ENCODE measurements at places on chromosomes 3 and 15.

DNA sequence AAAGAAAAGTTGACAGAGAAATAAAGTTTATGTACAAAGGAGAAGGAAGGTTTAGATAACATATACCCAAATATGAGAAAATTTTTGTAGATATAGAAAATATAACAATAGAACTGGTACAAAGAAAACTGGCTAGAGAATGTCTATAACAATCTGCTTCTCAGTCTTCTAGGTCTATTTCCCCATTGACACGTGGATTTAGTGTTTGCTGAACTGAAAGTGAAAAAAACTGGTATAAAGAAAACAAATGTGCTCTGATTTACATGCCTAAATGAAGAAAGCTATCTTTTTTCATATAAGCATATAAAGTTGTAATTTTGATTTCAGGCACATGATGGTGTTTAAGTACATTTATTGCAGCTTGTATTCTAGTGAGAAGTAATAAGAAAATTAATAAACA lies 9.8 kb downstream of the KCNMB2 start:
- DNase-seq, result no peak

DNA sequence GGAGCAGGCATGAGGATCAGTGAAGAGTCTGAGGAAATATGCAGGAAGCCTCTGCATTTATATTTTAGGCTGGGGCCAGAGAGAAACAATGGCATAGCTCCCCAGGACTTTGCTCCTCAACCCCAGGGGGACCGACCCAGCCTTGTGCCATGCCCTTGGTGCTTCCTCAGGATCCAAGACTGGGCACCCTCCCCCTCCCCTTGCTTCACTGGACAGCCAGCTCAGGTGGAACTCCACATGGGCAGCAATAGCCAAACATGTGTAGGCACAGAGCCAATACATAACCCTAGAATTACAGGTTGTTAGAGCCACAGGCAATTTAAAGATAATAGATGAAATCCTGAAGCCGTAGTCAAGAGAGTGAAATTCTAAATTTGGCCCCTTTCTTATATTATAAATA lies 73.0 kb upstream of the ETV5 start:
- no peak for DNase-seq

DNA sequence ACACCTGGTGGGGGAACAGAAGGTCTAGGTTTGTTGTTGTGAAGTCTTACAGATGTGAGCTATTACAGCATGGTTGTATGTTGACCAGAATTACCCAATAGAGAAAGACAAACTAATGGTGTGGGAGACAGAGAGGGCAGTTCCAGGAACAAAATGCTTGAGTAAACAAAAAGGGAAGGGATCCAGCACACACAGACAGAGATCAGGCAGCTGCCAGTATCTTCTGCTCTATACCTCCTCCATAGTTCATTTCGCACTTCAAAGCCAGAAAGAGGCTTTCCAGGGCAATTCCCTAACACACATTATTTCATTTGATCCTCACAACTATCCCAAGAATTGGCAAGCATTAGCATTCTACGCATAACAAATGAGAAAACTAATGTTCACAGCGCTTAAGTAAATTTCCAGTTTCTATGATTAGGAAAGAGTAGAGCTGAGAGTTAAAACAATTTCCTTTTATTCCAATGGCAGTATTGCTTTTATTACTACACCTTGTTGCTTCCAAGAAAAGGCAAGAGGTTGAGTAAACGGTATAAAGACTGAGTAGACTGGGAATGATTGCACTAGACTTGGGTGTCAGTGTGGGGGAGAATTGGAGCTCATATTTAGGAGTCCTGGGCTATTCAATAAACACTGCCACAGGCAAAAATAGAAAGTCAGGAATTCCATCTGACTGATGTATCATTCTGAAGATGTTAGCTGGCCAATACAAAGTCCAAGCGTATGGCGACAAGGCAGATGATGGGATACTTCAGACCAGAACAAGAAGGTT lies 39.7 kb upstream of the ZNF280D start:
- DNase-seq, result no peak

- no peak for DNase-seq
Observed at GRCh38 chr3:16249886-16250285, 14.9 kb downstream of the DPH3 start.

- no peak for DNase-seq
Observed at GRCh38 chr3:123634149-123635051, 49.5 kb upstream of the HACD2 start.

DNA sequence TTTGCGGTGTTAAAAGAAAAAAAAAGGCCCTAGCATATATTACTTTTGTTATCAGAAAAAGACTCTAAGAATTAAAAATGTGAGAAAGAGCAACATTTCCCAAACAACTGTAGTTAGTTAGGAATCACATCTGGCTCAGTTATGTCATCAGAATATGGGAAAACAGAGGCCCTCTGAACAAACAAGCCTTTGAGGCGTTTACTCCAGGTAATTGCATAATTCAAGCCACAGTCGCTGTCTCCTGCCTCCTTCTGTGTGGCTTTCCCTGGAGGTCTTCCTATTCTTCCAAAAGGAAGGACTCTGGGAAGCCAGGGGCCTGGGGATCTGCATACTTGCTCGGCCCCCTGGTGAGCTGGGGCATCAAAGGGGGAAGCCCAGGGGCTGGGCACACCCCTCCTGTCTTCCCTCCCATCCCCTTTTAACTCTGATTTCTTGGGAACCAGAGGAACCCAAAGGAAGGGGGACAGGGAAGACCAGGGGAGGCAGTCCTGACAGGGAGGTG lies 3.7 kb upstream of the FAM107A start:
- DNase-seq, result no peak

DNA sequence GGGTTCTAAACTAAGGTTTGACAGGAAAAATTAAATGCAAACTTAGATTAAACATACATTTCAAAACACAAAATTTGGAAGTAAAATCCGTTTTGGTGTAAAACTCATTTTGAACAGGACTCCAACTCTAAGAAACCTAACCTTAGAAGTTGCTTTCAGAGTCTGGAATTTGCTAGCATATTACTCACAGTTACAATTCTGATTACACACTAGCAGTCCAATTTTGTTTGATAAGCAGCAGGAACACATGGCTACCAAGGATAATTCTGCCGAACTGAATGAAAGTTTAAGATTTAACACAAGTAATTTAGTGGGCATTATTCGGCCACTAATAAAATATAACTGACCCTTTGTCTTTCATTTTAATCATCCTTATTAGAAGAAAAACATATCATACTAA lies 49.6 kb downstream of the FRMD5 start:
- no peak for DNase-seq

GRCh38 chr15:57364282-57365007 lies 11.9 kb upstream of the CGNL1 start:
- DNase-seq, result no peak

DNA sequence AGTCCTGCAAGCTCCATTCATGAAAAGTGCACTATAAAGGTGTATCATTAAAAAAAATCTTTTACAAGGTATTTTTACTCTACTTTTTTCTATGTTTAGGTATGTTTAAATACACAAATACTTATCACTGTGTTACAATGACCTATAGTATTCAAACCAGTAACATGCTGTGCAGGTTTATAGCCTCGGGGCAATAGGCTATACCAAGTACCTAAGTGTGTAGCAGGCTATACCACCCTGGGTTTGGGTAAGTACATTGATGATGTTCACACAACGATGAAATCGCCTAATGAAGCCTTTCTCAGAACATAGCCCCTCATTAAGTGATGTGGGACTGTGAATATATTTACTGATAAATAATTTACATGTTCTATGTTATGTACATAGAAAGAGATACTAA lies 104.6 kb downstream of the ATP1B3 start:
- DNase-seq, result no peak

DNA sequence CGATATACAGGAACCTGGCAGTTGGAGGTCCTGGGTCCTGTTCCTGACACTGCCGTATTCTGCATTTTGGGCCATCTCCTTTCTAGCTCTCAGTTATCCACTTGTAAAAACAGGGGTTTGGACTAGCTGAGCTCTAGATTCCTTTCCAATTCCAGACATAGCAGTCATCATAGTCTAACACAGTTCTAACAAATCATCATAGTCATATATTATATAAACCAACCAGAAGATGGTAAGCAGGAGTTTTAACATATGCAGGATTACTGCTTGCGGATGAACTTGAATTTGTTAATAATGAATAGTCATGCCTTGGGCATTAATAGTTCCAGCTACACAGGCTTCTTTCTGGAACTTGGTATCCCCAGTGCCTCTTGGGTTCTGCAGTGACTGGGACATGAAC lies 26.6 kb downstream of the MASP1 start:
- DNase-seq, result no peak

DNA sequence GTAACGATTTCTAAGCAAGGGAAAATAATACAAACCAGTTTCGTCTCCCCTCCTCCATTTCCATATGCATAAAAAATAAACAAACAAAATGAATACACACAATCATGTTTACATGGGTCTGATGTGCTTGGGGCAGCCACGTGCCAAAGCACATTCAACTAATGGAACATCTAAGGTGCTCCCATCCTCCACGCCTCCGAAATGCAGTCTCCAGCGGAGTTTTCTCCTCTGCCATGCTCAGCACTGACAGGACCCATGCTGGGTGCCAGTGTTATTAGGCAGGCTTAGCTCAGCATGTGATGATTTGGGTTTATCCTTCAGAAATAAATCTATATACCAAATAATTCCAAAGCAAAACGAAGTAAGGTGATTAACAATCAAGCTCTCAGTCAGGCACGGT lies 337.3 kb upstream of the ATP10A start:
- DNase-seq, result no peak

GRCh38 chr3:185654758-185655145 lies 68.7 kb downstream of the SENP2 start:
- DNase-seq, result no peak

GRCh38 chr3:67497746-67498145 lies 156.7 kb downstream of the SUCLG2 start:
- DNase-seq, result no peak

DNA sequence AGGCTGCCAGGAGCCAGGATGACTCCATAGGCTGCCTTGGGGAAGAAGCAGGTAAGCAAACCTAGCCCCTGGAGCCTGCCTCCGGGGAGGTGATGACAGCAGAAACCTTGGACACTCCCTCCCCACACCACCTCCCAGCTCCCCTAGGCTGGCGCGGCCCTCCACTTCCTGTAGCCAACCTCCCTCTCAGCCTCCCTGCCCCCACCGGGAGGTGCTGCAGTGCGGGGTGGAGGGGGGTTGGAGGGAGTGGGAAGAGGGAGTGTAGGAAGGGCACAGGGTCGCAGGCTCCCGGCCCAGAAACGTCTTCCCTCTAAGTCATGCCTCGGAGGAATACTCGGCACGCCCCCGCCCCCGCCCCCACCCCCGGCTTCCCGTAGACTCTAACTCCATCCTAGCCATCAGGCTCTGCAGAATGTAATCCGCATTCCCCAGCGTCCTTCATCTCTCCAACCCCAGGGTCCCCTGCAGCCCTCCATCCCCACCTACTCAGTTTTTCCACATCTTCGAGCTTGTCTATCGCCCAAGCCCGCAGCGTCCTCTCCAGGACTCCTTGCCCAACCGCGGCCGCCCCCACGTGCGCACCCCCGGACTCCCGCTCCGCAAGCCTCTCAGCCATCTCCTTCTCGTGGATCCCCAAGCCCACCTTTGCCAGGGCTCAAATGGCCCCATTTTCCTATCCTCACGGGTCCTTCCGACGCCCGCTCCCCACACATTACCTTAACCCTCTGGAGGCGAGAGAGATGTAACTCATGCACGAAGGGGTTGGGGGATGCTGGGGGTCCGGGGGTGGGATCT lies 528 bp downstream of the LPCAT4 start:
- DNase-seq, result peak; percentile 80

DNA sequence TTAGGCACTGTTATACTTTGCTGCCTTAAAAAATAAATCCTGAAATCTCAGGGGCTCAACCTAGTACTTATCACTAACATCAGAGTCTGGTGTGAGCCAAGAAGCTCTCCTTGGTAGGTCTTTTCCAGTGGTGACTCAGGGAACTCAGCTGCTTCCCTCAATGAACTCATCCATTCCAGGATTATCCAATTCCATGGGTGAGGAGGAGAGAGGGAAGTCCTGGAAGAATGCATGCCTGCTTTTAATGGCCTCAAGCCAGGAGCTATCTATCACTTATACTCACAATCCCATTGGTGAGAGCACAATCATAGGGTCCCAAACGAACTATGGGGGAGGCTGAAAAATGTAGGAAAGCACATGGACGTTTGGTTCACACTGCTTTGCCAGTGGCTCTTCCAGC lies 113.6 kb downstream of the POLR2M start:
- DNase-seq, result no peak

DNA sequence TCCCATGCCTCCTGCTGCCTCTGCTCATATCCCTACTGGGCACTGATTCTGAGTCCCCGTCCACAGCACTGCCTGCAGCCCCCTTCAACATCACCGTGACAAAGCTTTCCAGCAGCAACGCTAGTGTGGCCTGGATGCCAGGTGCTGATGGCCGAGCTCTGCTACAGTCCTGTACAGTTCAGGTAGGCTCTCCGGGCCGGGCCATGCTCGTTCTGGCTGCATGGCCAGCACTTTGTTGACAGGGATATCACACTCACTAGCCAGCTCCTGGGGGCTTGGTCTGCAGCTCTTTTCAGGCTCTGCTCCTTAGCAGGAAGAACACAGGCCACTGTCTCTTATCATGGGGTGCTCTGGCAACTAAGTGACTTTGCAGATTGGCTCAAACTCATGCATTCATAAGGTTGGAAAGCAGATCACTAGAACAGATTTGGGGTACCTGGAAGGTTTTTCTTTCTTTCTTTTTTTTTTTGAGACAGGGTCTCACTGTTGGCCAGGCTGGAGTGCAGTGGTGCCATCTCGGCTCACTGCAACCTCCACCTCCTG lies 6.0 kb downstream of the TYRO3 start:
- DNase-seq, result no peak

DNA sequence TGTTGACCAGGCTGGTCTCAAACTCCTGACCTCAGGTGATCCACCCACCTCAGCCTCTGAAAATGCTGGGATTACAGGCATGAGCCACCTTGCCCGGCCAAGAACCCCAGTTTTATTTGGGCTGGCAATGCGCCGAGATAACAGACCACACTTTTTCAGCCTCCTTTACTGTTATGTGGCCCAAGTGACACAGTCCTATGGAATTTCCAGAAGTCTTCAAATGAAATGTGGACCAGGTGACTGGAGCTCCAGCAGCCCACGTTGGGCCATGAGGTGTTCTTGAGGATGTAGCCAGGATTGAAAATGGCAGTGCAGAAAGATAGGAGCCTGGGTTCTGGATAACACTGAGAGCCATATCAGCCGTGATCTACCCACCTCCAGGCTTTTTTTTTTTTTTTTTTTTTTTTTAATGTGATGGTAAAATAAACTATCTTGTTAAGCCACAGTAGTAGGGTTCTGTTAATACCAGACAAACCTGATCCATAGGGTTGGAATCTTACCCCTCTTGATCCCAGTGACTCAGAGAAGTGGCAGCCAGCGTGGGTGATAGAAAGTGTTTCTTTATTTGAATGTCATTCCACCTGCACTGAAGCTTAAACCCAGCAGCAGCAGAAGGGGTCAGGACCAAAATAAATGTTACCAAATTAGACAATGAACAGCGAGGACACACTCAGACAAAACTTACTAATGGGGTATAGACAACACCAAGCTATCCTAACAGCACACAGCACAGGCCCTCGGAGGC lies 55.6 kb downstream of the LHFPL4 start:
- DNase-seq, result no peak
